ENCODE measurements at places on chromosomes 4 and X. TPM values are rescaled to one million over a fixed set of nuclear protein-coding genes. Genes with fewer than 3 reads are reported as not detected.

- DNase-seq: no peak
These were observed 512.2 kb downstream of the PDHA2 start for GRCh38 chr4:96352051-96352517.

- no peak for DNase-seq
These were observed 232.1 kb downstream of the DCLK2 start for GRCh38 chr4:150310159-150310895.

- no peak for DNase-seq
These were observed 1.7 kb downstream of the SAT1 start for GRCh38 chrX:23784470-23785331.

GRCh38 chr4:55947912-55948725 lies 626 bp upstream of the CEP135 start:
- peak; percentile 88 for DNase-seq

DNA sequence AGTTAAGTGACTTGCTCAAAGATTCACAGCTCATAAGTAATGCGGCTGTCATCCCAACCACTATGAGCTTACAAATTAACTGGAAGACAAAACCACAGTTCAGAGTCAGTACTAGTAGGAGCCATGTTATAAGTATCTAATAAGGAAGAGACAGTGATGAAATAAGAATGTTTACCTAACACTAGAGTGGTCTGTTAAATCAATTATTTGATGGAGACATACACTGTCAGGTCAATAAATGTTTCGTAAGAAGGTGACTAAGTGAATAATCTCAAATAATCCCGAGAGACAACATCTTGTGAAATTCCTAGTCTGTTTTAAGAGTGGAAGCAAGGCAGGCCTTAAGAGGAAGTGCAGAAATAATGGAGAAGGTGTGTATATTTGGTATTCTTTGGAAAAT lies 25.8 kb upstream of the AMELX start:
- DNase-seq: no peak

DNA sequence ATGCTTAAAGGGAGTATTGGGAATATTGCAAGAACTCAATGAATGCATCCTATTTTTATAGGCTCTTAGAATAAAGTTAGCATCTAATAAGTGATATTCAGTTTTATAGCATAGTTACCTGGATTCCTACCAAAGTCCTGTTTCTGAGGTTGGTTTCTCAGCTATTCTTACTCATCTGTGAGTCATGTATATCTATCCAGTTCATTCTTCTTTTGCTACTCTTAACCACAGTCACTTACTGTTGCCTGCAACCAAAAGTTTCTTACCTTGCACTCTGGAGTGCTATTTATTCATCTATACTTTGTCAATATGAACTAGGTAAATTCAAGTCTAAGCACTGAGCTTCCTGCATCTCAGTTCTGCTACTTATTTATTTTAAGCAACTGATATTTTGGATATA lies 322.5 kb downstream of the HS3ST1 start:
- no peak for DNase-seq

- no peak for DNase-seq
These were observed 98.2 kb downstream of the ANK2 start for GRCh38 chr4:113147498-113148111.

DNA sequence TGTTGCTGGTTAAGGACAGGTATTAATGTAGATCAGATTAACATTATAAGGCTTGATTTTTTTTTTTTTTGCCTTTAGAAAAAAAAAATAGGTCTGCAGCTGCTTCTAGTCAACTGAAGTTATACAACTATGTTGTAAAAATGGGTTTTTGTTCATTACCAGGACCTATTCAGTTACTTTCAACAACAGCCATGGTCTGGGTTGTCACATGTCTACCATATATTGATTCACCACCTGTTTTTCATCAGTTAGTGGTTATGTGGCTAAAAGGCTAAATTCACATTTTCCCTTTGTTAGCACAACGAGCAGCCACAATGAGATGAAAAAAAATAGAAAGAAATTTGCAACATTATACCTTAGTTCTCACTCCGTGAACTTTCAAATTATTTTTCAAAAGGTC lies 45.5 kb downstream of the GLRB start:
- no peak for DNase-seq

Gene SPANXC
- not detected for total RNA-seq

Gene TRPC5OS
- not detected for total RNA-seq

Gene DCHS2
- total RNA-seq: not detected

Gene MAGED4
- 4.6 TPM for total RNA-seq

Gene RBMXL3
- not detected for total RNA-seq

Gene EDNRA
- total RNA-seq: 26.1 TPM

Gene TLR3
- total RNA-seq: 2.9 TPM

Measured in glomerular endothelial cell (primary cell).